ENCODE measurements at places on chromosomes 7 and 10. TPM values are rescaled to one million over a fixed set of nuclear protein-coding genes. Genes with fewer than 3 reads are reported as not detected.

Gene ABCA13
- not detected for total RNA-seq

DNA sequence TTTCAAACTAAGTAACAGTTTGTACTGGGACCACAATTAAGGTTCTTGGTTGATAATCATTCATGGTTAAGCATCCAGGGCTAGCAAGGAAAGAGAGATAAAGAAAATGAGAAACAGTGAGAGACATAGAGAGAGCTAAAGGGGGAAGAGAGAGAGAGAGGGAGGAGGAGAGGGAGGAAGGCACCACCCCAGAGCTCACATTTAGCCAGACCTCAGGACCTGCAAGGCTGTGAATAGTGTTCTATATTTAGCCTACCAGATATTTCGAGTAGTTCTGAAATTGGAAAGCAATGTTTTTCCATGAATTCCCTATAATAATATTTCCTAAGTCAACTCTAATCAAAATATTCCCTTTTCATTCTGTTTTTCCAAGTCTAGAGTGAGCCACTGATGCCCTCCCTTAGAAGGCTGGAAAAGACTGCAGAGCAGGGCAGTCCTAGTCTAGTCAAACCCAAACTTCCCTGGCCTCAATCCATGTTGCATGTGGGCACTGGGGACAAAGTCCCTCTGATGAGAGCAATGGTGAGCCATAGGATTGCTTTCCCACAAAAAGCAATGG is 119.4 kb upstream of the INHBA start:
- no peak for DNase-seq

DNA sequence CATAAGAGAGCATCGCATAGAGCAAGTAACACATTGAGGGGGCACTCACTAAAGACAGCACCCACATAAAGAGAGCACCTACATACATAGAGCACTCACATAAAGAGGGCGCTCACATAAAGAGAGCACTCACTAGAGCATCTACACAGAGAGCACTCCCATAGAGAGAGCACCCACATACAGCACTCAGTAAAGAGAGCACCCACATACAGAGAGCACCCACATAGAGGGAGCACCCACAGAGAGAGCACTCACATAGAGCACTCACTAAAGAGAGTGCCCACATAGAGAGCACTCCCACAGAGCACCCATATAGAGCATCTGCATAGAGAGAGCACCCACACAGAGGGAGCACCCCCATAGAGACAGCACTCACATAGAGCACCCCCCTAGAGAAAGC is 47.8 kb downstream of the INSIG1 start:
- DNase-seq = no peak

- no peak for DNase-seq
Observed at GRCh38 chr10:88963318-88963717, 10.7 kb upstream of the ACTA2 start.

DNA sequence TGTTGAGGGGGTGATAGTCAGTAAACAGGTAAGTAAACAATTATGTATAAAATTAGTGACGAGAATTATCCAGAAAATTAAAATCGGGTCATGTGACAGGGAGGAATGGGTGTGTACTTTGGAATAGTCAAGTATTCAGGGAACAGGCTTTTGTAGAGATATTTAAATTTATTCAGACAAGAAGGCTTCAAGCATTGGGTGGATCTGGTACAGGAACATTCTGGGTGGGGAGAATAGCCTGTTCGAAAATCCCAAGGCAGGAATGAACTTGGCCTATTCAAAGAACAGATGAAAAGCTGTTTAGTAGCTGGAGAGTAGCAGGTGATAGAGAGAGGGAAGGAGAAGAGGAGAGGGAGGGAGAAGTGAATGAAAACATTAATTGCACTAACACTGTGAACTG is 448.9 kb upstream of the FZD8 start:
- DNase-seq = no peak

DNA sequence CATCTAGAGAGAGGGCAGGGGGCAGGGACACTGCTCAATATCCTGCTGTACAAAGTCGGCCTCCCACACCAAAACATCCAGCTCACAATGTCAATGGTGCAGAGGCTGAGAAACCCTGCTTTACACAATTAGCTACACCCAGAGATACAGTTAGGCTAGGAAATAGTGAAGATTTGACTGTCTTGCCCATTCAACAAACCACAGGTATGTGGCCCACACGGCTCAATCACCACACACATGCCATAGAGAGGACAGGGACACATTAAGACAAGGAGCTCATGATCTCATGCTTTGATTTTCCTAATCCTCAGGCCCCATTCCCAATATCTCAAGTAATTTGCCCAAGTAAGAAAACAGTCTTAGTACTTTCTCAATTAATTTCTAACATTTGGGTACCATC is 110.4 kb downstream of the OSBPL3 start:
- no peak for DNase-seq

DNA sequence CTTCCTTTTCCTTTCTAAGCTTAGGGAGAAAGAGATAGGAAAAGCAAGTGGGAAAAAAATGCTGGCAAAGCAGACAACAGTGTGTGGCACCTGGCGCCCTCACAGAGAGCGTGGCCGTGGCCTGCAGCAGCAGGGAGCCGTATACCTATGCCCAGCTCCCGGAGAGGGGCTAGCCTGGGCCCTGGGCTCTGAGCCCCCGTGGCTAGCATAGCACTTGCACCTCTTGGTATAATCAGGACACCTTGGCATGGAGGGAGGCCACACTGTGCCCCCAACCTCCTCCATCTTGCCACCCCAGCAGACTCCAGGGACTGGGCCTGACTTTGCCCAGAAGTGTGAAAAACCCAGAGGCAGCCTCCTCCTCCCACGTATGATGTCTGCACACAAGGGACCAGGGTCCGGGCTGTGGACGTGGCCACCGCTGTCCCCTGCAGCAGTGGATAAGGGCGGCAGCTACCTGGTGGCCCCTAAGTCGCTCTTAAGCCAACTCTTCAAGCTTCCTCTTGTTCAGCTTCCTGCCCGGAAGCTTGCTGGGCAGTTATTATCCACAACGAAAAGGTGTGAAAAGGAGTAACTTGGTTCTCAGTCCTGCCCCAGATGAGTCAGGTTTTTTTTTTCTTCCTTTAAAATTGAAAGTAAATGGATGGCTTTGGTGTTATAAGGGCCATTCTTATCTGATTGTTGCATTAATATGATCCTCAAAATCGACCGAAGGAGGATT is 249.1 kb upstream of the PITRM1 start:
- DNase-seq = no peak

DNA sequence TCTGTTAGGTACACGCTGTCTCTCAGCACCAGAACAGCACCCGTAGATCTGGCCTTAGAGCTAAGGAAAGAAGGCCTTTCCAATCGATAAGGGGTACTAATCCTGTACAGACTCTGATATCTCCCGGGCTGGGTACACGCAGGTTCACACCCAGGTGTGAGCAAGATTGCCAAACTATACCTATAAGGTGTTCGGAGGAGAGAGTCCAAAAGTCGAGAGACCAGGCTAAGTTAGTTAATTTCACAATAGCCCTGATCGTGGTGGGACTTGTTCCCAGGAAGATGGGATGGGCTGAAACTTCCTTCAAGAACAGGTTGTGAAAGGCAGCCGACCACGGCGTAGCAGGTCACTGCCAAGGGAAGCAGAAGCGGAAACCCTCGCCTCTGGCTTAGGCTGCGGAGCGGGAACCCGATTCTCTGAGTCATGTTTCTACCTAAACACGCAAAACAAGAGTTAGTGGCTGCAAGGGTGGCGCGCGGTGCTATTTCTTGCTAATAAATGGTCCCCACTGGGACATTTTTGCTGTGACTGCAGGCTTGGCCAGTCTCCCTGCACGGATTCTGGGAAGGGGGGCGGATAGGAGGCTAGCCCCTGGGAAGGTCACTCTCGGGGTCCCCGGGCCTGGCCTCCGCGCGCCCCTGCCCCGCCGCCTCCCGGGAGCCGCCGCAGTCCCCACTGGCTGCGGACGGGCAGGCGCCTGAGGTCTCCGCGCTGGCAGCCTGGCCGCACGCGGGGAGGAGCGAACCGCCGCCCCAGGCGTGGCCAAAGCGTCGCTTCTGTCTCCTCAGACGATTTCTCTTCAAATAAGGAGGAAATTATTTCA is 75.4 kb upstream of the PDSS1 start:
- peak; percentile 51 for DNase-seq

GRCh38 chr7:95684505-95684904 is 87.8 kb upstream of the DYNC1I1 start:
- no peak for DNase-seq

- no peak for DNase-seq
Observed at GRCh38 chr7:66352071-66352470, 146.9 kb downstream of the TPST1 start.

DNA sequence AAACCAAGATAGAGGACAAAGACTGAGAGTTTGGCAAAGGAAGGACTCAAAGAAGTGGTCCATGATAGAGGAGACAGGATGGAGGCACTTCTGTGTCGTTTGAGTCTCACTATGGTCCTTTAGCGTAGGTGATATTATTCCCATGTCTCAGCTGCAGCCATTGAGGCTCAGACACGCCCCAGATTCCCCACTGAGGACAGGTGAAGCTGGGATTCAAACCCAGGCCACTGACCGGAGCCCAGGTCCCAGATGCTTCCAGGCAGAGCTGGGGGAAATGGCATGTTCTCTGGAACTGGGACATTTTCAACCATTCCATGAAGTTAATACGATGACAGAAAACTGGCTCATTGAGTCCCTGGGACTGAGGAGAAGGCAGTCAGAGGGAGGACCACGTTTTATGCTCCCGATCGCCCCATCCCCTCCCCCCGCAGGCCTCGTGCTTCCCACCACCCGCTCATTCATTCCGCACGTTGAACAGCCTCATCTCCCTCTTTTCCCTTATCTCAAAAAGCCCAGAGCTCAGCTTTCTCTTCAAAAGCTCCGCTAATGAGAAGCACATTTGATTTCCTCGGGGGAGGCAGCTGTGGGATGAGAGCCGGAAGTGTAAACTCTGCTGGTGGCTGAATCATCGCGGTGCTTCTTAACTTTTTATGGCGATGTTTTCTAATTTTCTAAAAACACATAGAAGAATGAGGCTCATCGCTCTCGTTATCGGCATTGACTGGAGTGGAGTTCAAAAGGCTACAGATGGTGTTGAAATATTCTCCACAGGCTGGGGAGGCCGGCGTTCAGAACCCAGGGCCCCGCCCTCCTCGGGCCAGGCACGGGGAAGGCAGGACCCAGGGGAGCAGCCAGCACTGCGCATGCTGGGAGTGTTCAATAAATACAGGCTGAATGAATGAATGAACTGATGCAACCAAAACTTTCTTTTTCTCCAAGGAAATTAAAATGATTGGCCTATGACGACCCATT is 64.0 kb downstream of the OAT start:
- peak; percentile 88 for DNase-seq

- DNase-seq = no peak
Observed at GRCh38 chr10:72255977-72256729, 17.6 kb upstream of the DDIT4 start.

DNA sequence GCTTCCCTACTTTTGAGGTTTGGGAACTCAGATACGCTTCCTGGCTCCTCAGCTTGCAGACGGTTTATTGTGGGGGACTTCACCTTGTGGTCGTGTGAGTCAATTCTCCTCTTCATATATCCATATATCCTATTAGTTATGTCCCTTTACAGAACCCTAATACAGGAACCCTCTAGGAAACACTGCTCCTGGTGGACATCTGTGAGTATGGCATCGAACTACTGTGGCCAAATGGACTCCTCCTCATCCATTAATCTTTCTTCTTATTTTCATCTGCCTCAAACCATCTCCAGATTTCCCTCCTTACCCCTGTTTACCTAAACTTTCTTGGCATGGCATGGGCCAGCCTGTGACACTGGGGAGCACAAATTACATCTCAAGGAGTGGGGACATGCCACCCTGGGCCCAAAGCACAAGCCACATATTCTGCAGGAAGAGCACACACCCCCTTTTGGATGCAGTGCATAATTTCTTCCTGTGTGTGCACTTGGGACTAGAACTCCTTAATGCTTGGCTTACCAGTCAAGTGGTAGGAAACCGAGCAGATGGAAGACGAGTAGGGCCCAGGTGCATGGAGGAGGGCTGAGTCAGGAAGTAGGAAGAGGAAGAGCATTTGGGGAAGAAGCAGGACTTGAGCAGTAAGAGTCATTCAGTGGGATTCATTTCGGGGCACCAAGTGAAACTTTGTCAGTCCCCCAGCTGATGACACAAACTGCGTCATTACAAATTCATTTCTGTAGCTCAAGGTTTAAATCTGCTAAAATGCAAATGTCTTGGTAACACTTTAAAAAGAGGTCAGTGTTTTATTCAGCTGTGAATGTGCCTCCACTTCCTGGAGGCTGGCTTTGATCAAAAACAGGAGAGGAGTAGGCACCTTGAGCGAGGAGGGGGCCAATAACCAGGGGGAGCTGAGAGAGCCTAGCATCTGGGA is 80.8 kb upstream of the PLXNA4 start:
- DNase-seq = no peak

DNA sequence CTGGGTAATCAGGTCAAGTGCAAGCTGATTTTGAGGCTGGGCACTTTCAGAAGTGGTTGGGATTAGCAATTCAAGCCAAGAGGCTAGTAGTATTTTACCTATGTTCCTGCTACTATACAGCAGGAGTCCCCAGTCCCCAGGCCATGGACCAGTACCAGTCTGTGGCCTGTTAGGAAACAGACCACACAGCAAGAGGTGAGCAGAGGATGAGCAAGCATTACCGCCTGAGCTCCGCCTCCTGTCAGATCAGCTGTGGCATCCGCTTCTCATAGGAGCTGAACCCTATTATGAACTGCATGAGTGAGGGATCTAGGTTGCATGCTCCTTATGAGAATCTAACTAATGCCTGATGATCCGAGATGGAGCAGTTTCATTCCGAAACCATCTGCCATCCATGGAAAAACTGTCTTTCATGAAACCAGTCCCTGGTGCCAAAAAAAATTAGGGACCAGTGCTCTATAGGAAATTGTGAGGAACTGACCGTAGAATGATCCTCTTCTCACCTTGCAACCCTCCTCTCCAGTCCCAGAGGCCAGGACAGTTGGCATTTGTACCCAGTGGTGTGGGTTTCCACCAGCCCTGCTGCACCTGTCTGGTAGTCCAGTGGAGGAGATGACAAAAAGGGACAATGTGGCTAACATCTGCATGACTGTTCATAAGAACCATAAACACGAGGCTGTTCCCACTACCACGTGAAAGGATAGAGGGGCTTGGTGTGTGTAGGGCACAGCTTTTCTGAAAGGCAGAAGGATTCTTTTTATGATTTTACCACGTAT is 172.5 kb downstream of the KIAA1217 start:
- no peak for DNase-seq

GRCh38 chr7:41771717-41772116 is 68.8 kb upstream of the INHBA start:
- no peak for DNase-seq

Gene OR6V1
- not detected for total RNA-seq

- no peak for DNase-seq
Observed at GRCh38 chr10:6039711-6040110, 22.5 kb downstream of the IL2RA start.

DNA sequence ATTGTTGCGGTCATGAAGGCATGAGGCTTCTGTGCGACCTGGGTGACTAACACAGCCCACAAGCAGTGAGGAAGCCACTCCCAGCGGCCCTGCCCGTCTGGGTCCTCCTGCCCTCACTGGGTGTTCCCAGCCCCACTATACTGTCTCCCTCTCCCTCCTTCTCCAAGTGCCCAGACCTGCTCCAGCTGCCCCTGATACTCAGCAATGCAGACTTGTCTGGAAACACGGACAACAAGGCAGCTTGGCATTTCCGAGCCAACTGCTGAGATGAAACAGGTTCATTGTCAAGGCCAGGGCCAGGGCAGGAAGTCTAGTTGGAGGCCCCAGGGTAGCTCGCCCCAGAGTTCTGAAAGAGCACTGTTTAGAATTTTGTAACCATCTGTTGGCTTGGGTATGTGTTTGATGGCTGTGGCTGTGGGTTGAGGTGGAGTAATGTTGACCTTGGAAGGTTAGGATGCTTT is 95.7 kb downstream of the RBM20 start:
- no peak for DNase-seq
